ENCODE measurements at places on chromosomes 11 and 22.

- no peak for DNase-seq
Observed at GRCh38 chr11:86696004-86696403, 23.6 kb upstream of the ME3 start.

- peak; percentile 66 for DNase-seq
Observed at GRCh38 chr22:36221799-36222751, 17.3 kb downstream of the APOL2 start.

DNA sequence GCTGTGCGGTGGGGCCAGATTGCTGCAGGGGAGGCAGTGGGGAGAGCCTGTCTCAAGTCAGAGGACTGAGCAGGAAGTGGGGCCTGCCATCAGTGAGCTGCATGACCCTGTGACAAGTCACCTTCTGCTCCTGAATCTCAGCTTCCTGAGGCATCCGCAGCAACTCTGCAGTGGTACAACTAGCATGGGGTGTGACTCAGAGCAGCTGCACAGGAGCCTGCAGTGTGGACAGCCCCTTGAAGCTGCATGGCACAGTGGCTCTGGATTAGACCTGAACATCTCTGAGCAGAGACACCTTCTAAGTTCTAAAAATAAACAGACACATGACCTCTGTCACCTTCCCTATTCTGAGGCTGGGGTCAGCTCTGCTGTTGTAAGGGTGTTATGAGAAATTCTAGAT, 18.0 kb downstream of the FAM227A start:
- DNase-seq = no peak

GRCh38 chr22:19498154-19498865, 18.6 kb downstream of the CDC45 start:
- DNase-seq = no peak

- no peak for DNase-seq
Observed at GRCh38 chr11:60743058-60743457, 13.6 kb upstream of the MS4A15 start.

- DNase-seq = no peak
Observed at GRCh38 chr11:72297828-72298227, 53.9 kb upstream of the PHOX2A start.

DNA sequence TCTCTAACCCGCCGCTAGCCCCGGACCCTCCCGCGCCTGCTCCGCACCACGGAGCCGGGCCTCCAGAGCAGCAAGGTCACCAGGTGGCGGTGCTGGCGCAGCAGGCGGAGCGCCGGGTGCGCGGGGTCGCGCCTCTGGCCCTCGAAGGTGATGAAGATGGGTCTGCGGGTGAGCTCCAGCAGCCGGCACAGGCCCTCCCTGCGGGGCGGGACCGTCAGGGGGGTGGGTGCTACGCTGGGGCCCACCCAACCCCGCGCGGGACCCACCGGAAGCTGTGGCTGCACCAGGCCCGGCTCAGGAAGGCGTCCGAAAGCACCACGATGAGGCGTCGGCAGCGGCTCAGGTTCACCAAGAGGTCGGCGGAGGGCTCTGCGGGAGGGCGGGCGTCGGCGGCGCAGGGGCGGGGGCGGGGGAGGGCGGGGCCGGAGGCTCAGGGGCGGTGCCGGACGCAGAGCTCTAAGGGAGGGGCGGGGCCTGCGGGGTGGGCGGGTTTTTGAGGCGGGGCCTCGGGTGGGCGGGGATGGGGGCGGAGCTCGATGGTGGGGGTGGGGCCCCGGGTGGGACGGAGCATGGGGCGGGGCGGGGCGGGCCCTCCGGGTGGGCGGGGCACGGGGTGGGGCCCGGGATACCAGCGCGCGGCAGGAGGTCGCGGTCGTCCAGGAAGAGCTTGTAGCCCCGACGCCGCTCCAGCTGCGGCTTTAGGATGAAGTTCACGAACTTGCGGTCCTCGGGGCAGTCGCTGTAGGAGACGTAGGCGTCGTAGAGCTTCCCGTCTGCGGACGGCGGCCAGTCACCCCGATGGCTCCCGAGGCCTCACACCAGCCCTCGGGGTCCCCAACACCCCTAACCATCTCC, 7.8 kb downstream of the SIGIRR start:
- peak; percentile 87 for DNase-seq

GRCh38 chr11:2737866-2738265, 38.1 kb upstream of the KCNQ1OT1 start:
- DNase-seq = peak; percentile 68

DNA sequence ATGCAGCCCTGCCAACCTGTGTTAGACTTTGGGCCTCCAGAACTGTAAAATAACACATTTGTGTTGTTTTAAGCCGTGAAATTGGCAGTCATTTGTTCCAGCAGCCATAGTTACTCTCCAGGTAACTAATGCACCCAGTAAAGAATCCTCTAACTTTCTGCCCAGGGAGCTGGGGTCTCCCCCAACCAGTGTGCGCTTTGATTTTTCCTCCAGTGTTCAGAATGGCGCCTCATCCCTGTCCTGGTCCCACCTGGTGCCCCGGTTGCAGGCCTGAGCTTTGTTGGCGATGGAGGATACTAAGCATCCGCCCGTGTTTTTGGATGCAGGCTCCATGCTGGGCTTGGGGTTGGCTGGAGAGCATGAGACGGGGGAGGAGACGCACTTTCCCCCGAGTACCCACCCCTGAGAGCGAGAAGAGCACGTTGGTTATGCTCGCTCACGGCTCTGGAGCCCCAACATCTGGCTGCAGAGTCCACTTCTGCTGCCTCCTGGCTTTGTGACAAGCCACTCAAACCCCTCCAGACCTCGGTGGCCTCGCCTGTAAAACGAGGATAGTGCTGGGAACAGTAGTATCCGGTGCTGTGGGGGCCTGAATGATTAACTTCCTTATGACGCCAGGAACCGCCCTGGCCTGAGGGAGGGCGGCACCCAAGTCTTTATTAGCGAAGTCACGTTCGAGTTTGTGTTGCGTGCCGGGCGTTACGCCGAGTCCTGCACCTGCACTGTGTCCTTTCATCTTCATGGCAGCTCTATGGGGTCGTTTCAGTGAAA, 25.8 kb downstream of the MRGPRD start:
- peak; percentile 66 for DNase-seq

- DNase-seq = no peak
Observed at GRCh38 chr22:39996732-39997131, 2.0 kb downstream of the FAM83F start.

- DNase-seq = no peak
Observed at GRCh38 chr11:21814169-21814568, 378.7 kb upstream of the ANO5 start.

GRCh38 chr11:111707039-111707690, 59.0 kb downstream of the PPP2R1B start:
- DNase-seq = peak; percentile 47

- peak; percentile 88 for DNase-seq
Observed at GRCh38 chr22:28443526-28443876, 236.1 kb downstream of the TTC28 start.

DNA sequence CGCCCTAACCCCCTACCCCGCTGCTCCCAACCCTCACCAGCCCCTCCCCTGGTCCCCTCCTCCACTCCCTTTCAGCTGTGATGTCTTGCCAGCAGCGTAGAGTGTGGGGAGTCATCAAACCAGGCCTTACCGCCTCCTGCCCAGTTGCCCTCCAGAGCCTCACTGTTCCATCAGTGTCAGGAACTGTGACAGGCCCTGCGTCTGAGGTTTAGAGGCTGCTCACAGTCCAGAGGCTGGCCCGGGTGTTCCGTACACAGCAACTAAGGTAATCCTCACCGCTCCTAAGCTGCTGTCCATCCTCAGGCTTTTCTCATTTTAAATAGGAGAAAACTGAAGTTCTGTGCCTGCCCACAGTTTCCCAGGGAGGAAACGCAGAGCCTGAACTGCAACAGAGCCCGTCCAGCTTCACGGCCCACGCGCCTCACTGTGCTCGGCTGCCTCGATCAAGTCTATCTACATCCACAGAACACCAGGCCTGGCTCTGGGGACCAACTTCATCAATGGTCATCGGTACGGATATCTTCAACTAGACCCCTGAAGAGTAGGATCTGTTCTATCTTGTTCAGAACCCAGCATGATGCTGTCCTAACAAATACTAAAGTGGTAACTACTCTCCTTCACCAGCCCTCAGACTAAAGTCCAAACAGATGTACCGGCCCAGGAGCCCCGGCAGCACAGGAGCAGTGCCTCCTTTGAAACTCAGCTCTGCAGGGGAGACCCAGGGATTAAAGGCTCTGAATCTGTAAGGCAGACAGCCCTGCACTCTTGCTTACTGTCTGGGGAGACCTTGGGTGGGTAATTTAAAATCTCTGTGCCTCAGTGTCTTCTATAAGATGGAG, 10.3 kb downstream of the VPS37C start:
- DNase-seq = no peak

GRCh38 chr11:45671246-45672171, 6.1 kb upstream of the CHST1 start:
- DNase-seq = no peak

- no peak for DNase-seq
Observed at GRCh38 chr22:49724030-49724892, 103.4 kb downstream of the BRD1 start.

- DNase-seq = no peak
Observed at GRCh38 chr11:120794748-120795147, 229.2 kb upstream of the TBCEL start.

- DNase-seq = no peak
Observed at GRCh38 chr11:34466802-34467488, 28.2 kb downstream of the CAT start.

GRCh38 chr22:36285017-36285416, 32.1 kb downstream of the APOL1 start:
- no peak for DNase-seq

GRCh38 chr11:130071211-130071712, 1.6 kb downstream of the APLP2 start:
- DNase-seq = no peak

- no peak for DNase-seq
Observed at GRCh38 chr11:92198268-92198667, 26.4 kb upstream of the FAT3 start.

DNA sequence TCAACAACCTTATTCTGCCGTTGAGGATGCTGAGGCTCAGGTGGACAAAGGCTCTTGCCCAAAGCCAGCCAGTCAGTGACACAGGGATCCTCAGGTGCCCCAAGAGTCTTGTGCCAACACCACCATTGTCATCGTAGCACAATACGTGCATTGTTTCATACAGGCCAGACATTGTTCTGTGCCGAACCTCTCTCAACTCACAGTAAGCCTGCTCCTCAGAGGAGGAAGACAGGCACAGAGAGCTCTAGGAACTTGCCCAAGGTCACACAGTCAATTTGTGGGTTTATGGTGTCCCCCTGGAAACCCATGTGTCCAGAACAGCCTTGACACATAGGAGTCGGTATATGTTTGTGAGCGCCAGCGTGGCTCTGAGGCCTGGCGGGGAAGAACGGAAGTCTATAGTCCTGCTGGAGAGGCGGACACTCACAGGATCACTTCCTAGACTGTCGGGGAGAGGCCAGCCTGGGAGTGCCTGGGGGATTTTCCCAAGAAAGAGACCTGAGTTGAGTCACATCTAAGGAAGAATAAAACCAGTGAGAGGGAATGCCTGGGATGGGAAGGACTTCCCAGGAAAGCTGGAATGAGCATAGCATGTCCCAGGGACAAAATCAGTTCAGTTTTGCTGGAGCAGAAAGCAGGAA, 20.2 kb downstream of the LIF start:
- DNase-seq = no peak

GRCh38 chr11:7448201-7448600, 37.1 kb upstream of the OLFML1 start:
- DNase-seq = no peak

GRCh38 chr11:11467312-11467711, 114.3 kb upstream of the CSNK2A3 start:
- DNase-seq = no peak

DNA sequence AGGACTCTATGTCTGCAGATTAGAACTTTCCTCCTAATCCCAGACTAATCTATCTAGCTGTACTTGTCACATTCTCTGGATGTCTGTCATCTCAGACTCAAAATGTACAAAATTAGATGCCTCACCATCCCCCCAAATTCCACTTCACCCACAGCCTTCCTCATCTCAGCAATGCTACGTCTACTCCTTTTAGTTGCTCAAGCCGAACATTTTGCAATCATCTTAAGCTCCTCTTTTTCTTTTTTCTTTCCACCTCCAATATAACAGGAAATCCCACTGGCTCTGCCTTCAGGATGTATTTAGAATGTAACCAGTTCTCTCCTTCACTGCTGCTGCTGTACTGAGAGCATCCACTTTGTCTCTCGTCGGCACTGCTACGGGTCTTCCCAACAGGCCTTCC, 1091.8 kb downstream of the TBC1D22A start:
- no peak for DNase-seq

DNA sequence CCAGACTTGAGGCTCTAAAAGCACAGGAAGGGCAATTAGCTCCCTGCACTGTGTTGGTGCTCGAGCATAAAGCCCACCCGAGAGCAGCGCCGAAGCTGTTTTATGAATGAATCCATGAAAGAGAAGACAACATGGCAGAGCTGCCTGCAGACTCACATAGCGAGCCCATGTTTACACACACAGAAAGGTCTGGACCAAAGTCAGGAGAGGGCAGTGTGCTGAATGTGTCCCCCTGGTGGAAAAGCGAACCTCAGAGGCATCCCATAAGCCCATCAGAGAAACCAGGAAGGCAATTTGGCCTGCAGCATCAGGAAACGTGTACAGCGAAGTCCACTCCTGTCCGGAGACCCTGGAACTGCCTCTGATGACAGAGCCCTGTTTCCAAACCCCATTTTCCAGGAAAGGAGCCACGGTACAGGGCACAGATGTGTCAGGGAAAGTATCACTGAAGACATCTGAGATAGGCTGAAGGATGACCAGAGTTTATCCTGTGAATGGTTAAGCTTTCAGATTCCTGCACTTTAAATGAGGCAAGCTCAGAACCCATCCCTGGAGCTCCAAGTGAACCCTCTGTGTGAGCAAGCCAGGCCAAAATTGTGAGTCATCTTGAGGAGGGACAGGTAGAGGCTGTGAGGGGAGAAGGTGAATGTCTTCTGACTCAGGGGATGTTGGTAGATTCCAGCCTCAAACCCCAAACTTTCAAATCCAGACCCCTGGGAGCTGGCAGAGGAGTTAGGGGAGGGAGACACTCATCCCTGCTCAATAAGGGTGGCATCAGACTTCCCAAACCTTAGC, 36.9 kb downstream of the CHRDL2 start:
- DNase-seq = no peak

- no peak for DNase-seq
Observed at GRCh38 chr11:128796270-128796669, 70.8 kb downstream of the KCNJ1 start.

DNA sequence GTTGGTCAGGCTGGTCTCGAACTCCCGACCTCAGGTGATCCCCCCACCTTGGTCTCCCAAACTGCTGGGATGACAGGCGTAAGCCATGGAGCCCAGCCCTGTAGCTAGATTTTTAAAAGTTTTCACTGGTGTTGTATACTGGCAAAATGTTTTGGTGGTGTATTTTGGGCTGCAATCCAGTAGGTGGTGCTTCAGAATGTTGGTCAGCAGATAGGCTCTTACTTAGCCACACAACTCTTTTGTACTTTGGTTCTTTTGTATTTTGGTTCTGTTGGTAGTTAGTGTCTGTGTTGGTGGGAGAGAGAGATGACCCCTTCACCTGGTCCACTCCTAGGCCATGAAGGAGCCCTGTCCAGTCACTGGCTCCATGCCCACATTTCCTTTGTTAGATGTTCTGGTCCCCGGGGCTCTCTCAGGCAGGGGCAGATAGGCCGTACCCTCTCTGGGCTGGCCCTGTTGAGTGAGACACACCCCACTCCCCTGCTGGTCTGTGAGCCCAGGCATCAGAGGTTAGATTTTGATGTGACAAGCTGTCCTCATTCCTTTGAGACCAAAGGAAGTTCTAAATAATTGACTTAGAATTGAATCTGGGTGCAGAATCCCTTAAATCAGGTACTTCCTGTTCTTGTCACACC, 123.8 kb downstream of the DDX10 start:
- no peak for DNase-seq
